ENCODE measurements at places on chromosomes 5 and 9.

DNA sequence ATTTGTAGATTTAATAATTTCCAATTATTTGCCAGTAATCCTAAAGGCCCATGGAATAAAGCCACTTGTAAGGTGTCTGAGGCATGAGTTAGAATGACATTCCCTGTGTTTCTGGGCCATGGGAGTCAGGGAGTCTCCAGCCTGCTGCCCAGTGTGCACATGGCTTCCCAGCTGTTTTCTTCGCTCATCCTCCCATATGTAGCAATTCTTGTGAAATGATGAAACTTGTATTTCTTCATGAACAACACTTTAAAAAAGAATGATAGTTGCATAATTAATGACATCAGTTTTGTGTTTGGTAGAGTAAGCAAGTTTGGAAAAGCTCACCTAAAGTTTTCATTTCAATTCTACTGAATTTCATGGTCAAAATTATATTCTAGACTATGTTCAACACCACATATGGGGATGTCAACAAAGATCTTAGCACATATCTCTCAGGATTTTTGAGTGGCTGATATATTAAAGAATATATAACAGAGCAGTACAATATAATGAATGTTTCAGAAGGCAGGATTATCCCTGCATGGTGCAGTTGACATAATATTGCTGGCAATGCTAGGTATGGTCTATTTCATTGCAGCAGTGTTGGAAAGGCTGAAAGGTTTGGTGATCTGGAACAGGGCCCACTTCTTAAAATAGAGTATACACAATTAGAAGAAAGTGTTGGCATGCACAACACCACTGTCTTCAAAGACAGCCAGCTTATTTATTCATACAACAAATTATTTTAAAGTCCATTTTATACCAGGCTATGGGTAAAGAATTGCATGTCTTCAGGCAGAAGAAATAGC, 44.7 kb downstream of the GRIN3A start:
- DNase-seq: no peak

DNA sequence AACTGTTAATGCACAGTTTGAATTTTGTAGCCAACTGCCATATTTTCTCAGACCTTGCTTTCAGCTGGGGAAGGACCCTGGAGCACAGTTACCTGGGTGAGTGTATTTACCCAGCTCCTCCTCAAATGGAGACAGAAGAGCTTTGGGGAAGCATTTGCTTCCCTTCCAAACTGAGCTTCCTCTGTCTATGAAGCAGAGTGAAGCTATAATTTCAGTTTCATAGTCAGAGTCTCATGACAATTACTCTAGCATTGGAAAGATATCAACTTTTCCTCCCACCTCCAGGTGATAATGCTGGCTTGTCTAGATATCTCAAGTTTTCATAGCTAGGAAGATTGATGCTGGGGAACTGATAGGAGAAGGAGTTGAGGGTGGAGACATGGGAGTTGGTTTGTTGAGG, 406.4 kb upstream of the CLINT1 start:
- no peak for DNase-seq

DNA sequence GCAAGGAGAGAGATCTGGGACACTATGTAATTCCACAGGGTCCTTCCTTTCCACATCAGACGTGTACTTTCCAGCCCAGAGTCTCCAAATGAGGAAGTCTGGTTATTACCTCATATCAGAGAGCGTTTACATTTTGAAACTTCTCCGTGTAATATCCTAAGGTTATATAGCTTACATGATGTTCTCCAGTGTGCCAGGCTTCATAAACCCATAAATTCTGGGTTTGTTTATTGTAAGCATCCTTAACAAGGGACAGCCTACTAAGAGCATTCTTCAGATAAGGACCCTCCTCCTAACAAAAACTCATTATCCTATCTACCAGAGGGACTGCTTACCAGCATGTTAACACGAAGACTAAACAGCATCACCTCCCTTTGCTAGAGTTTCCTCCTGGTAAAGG, 17.9 kb downstream of the SRFBP1 start:
- no peak for DNase-seq

DNA sequence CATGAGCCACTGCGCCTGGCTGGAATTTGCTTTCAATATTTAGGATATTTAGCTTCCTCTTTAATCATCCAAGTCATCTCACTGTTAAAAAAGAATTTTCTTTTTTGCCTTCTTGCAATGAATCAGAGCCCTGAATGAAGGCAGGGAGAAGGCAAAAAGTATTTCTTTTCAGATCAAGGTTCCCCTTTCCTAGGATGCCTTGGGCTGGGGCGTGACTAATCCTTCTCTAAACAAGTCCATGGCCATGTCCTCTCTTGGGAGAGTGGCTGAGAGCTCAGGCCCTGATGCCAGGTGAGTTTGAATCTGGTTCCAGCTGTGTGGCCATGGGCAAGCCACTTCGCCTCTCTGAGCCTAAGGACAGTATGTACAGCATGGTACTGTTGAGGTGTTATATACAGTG, 84.8 kb upstream of the NEURL1B start:
- no peak for DNase-seq

DNA sequence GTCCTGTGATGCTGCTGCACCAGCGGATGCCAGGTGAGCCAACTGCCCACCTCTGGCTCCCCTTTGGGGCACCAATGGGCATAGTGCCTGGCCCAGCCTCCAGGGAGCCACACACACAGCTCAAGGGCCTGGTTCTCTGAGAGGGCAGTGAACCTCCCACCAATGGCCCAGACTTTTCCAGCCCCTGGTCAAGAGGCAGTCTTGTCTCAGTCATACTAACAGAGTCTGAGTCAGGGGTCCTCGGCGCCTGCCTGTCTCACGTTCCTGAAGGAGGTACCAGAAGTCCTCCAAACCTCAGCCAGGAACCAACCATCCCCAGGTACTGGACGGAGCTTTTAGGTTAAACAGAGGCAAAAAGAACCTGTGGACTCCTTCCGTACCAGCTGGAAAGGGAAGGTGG, 121.1 kb downstream of the C5orf15 start:
- no peak for DNase-seq

- peak; percentile 5 for DNase-seq
These were observed 360.6 kb downstream of the PTPRD start for GRCh38 chr9:10252174-10252573.

DNA sequence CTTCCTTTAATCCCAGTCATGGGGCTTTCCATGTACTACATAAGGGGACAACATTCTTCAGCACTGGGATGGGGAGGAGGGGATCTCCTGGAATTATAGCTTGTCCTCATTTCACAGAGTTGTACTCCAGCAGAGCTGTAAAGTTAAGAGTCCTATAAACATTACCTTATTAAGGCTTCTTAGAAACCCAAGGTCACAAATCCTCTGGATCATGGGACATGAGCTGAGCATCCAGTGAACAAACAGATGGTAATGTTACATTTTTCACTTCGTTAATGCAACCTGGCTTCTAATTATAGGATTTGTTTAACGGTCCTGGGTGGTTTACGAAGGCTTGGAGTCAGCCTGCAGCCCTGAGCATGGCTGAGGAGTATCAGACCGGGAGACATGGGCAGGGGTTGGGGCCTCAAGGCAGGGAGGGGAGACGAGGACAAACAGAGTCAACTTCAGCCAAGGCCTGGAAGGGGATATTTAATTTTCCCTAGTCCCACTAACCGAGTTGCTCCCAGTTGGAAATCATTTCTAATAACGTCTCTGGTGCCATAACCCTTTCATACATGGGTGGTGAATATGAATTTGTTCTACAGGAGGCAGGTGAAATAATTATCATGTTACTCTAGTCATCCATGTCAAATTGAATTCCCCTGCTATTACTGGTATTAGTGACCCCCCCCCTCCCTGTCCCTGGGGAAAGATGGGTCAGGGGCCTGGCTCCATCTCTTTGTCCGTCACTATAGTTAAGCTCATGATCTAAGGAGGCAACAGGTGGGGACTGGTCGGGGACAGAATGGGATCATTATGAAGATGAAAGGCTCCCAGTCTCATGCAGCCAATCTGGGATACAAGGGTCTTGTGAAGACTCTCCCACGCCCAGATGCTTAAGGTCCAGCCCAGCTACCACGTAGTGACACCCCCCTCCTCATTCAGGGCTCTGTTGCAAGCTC, 10.7 kb upstream of the IL17B start:
- no peak for DNase-seq

DNA sequence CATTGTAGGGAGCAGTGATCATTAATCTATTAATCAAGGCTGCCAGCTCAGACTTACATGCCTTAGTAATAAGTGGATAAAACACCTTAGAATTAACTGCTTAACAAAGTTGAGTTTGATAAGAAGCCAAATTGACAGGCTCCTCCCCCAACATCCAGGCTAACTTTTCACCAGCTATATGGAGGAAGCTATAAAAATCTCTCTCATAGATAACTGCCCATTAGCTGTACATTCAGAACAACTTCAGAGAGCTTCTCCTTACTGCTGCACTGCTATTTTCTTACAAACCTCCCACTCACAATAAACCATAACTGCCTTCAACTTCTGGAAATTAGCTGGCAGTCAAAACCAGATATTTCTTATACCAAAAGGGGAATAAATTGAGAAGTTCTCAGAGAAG, 364.1 kb downstream of the PRELID2 start:
- DNase-seq: no peak

- peak; percentile 80 for DNase-seq
These were observed 69.0 kb upstream of the GGTA1 start for GRCh38 chr9:121568343-121569265.

GRCh38 chr9:132517815-132518550, 64.4 kb upstream of the BARHL1 start:
- DNase-seq: no peak

DNA sequence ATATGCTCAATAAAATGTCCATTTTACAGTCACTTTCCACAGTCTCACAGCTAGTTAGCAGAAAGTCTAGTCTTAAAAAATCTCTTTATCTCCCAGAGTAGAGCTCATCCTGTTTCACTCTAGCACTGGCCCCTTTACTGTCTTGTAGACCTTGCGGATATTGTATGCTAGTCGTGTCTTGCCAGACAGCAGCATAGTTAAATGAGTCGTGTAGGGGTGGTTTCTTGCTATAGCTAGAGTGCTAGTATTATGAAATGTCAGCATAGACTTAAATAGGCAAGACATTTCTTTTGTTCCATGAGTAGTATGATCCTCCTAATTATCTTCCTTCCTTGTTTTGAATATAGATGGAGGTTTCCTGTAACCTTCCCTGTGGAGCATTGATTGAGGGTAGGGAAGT, 77.4 kb downstream of the C7 start:
- DNase-seq: no peak

- no peak for DNase-seq
These were observed 29.6 kb downstream of the NOTCH1 start for GRCh38 chr9:136516191-136516654.

GRCh38 chr9:121598167-121598964, 53.1 kb upstream of the DAB2IP start:
- DNase-seq: no peak
